ENCODE measurements at places on chromosomes 16 and 17.

DNA sequence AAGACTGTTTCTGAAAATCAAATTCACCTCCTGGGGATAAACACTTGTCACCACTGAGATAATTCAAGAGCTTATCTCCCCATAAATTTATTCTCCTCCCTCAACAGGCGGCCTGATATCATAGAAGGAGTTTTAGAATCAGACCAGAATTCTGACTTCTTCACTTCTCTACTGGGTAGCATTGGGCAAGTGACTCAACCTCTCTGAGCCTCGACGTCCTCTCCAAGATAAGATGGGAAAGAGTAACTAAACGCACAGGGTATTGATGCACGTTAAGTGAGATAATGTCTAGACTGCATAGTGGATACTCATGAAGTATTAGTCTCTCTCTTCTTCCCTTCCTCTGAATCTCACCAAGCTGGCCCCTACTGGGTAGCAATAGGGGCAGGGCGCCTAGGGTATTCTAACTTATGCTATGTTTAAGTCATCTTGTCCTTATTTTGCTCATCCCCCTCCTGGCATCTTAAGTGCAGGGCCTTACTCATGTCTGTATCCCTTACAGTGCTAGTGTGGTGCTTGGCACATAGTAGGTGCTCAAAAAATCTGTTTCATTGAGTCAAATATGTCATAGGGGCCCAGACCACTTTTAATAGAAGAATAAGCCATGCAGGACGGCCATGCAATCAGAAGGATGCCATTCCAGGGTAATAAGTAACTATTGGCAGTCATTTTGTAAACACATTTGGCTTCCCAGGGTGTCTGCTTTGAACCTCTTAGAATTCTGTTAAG, 476.4 kb upstream of the CCL2 start:
- no peak for DNase-seq

DNA sequence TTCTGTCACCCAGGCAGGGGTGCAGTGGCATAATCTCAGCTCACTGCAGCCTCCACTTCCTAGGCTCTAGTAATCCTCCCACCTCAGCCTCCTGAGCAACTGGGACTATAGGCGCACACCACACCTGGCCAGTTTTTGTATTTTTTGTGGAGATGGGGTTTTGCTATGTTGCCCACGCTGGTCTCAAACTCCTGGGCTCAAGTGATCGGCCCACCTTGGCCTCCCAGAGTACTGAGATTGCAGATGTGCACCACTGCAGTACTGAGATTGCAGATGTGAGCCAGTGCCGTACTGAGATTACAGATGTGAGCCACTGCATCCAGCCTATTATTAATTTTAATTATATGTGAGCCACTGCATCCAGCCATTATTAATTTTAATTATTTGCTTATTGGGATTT, 13.8 kb downstream of the CRK start:
- DNase-seq: no peak

DNA sequence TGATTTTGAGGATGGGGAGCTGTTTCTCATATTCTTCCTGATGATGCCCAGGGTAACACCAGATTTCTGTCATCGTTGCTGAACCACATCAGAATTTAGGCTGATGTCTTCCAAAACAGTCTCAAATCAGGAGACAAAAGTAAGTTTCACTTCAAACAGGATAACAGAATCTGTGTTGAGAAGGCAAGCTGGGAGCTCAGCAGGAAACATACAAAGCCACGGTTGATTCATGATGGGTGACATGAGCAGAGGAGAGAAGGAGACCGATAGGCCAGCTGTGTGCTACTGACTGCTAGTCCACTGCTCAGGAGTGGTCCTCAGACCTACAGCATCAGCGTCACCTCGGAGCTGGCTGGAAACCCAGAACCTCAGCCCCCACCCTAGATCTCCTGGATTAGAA, 62.9 kb upstream of the RCVRN start:
- no peak for DNase-seq

DNA sequence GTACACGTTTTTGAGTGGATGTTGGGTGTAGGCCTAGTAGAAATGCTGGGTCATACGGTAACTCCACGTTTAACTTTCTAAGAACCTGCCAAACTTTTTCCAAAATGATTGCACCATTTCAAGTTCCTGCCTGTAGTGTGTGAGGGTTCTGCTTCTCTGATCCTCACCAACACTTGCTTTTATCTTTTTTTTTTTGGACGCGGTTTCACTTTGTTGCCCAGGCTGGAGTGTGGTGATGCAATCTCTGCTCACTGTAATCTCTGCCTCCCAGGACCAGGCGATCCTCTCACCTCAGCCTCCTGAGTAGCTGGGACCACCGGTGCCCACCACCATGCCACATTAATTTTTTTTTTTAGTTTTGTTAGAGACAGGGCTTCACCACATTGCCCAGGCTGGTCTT, 23.5 kb downstream of the ZNF750 start:
- DNase-seq: no peak

GRCh38 chr17:34622862-34623623, 43.7 kb downstream of the TMEM132E start:
- no peak for DNase-seq

DNA sequence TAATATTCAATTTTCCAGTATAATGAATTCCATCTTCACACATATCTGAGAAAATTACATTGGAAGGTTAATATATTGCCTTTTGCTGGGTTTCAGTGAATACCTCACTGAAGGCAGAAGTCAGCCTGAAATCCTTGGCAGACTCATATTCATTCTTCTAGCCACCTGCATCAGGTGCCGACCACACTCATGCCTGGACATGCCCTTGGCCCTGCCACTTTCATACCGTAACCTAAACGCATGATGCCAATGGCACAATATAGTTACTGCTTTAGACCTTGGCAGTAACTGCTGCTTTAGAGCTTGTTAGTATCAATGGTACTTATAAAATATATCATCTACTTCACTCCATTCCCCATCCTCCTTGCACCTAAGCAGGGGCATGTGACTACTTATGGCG, 817.6 kb upstream of the CDH8 start:
- no peak for DNase-seq

GRCh38 chr16:84999200-84999599, 12.1 kb downstream of the ZDHHC7 start:
- no peak for DNase-seq

DNA sequence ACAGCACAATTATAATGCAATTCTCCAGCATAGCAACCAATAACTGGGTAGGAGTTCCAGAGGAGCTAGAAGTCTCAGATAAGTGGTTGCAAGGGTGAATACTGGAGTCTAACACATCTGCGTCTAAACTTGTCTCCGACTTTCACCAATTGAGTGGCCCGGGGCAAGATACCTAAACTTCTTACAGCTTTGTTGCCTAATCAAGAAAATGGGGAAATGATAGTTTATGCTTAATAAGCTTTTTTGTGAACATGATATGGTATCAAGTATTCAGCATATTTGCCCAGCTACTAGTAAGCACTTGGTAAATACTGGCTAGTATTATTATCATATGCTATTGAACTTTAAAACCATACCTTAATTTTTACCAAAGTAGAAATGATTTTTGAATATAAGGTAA, 183.5 kb downstream of the KCNJ2 start:
- DNase-seq: no peak

DNA sequence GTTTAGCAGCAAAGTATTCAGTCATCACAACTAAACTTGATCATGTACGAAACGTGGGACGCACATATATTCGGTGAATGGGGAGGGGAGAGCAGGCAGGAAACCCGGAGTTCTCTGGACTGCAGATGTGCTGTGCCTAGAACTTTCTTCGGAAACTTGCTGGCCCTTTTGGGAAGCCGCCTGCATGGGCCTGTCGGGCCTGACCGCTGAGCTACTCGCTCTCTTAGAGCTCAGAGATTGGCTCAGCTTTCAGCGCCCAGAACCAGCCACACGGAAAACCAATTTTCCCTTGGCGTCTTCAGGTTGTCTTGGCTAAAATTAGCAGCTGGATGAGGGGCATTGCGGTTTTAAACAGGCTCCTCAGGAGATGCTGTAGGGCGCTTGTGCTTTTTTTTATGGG, 38.1 kb downstream of the ZDHHC7 start:
- DNase-seq: no peak

GRCh38 chr17:40122136-40122998, 596 bp downstream of the MSL1 start:
- DNase-seq: peak; percentile 13

- DNase-seq: no peak
These were observed 193.4 kb downstream of the LGALS9B start for GRCh38 chr17:20273741-20274500.

DNA sequence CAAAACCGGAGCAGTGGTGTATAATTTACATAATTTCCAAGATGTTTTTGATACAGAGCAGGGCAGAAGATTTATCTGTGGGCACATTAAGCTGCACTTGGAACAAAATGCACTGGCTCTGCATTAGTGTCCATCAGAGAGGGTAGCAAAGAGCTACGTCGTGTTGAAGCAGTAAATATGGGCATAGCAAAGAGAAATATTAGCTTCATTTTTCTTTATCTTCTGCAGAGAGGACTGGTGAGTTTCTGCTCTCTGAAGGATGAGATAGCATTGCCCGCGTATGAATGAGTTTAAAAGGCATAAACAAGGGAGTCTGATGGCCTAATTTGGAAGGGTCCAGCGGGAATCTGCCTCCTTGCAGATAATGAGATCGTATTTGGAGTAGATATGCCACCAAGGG, 227.8 kb upstream of the CDH11 start:
- no peak for DNase-seq

DNA sequence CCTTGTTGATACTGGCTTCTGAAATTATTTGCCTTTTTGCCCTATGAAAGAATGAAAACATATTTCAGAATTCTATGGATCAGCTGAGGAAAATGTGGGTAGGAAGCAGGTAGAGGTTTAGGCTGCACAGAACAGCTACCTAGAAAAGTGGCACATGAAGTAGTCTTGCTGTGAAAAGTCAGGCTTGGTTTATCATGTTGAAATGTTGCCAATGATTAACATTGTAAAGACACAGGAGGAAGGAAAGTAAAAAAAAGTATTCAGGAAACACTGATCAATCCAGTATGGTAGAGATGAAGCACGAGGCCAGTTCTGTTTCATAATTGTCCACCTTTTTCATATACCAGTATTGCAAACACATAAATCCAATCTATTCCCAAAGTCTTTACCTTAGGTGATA, 29.9 kb downstream of the ABCA6 start:
- no peak for DNase-seq

- DNase-seq: no peak
These were observed 206.9 kb downstream of the MAP2K4 start for GRCh38 chr17:12227547-12227946.

DNA sequence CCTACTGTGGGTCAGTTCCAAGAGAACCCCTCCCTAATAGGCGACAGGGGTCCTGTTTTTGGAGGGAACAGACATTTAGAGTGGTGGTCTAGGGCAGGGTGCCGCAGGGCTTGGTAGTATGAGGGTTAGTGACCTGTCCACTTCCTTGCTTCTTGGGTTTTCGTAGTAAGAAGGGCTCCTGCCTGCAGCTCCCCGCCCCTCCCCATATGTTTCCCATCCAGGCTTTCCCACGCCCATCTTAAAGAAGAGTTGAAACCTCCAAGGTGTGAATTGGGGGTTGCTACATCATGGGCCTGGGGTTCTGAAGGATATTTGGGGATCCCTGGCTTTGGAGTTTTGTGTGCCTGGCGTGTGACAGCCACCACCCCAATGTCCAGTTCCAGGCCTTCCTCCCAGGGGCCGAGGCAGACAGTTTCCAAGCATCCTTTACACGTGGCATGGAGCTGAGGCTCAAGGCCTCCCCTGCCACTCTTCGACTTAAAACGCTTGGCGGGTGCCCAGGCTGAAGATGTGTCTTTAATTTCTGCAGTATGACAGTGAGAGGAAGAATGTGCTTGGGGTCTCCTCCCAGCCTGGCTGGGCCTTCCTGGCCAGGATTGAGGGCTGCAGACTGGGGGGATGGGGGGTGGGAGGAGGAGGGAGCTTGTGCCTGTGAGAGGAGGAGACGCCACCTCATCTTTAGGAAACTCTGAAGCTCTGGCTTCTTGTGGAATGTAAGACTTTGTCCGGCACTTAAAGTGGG, 2.3 kb upstream of the COL1A1 start:
- DNase-seq: no peak

DNA sequence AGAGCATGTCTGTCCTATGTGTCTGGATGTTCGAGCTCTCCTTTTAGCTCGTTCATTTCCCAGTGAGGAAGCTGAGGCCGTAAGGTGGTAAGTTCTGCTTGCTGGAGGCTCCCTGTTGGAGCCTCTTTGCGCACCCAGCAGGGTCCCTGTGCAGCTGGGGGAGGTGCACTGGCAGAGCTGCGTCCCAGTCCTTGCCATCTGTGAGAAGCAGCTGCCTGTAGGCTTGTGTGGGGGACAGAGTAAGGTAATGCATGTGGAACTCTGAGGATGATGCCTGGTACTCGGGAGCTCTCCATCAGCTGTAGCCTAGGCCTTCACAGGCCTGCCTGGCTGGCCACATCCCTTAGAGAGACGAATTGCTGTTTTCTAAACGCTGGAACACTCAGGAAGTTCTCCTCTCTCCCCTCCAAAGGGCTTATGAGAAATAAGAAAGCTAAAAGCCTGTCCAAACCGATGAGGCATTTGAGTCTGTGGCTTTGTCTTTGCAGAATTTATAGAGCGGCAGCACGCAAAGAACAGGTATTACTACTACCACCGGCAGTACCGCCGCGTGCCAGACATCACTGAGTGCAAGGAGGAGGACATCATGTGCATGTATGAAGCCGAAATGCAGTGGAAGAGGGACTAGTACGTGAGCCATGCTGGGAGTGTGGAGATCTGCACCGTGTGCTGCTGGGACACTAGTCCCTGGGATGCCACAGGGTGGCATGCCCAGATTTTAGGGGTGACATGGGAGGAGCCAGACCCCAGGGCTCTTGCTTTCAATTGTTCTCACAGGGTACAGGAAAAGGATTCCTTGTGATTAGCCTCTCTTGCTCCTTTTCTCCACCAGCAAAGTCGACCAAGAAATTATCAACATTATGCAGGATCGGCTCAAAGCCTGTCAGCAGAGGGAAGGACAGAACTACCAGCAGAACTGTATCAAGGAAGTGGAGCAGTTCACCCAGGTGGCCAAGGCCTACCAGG, 1.6 kb downstream of the NDUFB10 start:
- no peak for DNase-seq

GRCh38 chr16:52529226-52529625, 17.7 kb downstream of the TOX3 start:
- DNase-seq: no peak

DNA sequence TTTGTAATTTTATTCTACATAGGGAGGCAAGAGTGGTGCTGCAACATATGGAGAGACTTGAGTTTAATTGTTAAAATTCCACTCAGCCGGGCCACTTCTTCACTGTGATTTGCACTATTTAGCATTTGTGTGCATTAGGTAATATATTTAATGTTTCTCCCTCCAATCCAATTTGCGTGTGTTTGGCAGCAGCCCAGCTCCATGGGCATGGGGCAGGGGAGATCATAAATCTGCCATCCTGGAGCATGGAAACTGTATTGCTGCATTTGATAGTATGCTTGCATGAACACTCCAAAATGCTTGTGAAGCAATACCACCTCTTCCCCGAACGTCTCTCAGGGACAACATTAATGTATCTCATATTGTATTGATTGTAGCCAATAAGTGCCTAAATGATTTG, 339.1 kb upstream of the RBFOX1 start:
- DNase-seq: no peak

Data from NCI-H2227 treated with DMSO at 0.1 percent for 48 hours (cell line).